ENCODE measurements at places on chromosomes 11 and 22.

- DNase-seq = peak; percentile 73
These were observed 5.9 kb downstream of the LMNTD2 start for GRCh38 chr11:554428-555226.

DNA sequence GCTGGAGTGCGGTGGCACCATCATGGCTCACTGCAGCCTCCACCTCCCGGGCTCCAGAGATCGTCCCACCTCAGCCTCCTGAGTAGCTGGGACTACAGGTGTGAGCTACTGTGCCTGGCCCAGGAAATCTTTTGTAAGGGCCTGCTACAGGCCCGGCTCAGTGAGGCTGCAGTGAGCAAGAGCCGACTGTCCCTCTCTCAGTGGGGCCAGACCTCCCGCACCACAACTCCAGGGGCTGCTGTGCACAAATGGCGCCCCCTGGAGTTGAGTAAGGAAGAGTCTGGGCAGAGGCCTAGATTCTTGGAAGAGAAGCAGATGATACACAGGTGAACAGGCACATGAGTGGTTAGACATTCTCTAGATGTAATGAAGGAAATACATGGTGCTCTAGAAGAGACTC, 7.0 kb downstream of the SERHL2 start:
- DNase-seq = no peak

DNA sequence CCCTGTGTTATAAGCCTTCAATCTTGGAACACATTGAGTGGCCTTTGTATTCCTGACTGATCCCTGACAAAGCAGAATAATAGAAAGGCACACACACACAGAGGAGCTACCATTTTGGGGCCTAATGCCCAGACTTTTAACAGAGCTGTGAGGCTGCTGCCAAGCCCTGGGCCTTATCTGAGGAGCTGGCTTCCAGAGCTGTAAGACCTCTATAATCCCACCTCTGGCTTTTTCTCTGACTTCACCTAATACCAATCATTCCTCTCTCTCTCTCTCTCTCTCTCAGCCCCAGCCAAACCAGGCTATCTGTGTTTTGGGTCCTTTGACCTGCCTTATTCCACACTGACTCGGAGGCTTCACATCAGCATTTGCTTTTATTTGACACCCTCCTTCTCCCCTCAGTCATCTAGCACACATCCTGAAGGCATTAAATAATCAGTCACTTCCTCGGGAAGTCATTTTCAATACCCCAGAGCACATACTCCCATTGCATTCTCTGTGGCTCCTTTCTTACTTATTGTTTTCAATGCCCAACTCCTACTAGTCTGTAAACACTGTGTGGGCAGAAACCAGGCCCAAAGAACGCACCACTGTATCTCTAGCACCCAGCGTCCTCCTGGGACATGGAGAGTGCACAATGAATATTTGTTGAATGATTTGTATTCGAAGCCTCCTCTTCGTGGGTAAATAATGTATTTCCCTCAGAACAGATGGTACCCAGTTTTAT, 21.2 kb upstream of the TRIM44 start:
- no peak for DNase-seq

DNA sequence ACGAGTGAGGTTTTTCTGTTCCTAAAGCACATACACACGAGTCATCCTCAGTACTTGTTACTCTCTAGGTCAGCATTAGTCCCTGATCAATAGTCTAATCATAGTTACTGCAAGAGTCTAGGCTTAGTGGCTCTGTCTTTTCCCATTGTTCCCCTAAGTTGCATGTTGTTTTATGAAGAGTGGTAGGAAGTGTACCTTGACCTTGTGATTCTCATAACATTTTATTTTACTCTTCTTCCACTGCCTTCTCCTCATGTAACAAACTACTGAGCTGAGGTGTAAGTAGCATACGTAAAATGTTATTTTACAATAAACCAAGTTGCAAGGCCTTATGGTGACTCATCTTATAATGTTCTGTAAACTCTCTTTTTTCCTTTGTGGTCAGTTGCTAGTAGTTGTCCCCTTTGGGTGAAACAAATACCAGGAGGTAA, 15.0 kb downstream of the METTL15 start:
- no peak for DNase-seq

Measured in NCI-H748 treated with DMSO at 0.1 percent for 48 hours (cell line).